Omental fat pad (tissue), 4 donors: ENCODE measurements at places on chromosomes 2 and 18. TPM values are rescaled to one million over a fixed set of nuclear protein-coding genes. Genes with fewer than 3 reads are reported as not detected.

DOK6 gene
- total RNA-seq: 0.96 TPM

GRCh38 chr2:215028231-215028630, 110.2 kb downstream of the ABCA12 start:
- DNase-seq: no peak

DNA sequence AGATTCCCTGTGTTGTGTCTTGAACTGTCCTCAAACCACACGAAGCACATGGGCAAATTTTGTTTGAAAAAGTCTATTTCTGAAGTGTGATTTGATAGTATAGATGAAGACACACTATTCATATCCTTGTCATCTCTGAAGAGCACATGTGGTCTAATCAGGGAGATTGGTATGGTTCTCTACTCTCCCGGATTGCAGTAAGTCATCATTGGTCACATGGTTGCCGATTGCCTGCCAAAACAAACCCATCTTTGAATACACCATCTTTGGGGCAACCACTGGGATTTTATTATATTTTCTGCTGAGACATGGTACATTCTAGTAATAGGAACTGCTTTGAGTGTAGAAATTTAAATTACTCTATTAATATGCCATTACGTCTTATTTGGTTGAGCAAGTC, 186.9 kb downstream of the MYO1B start:
- no peak for DNase-seq

GRCh38 chr2:8480915-8481314, 200.9 kb upstream of the ID2 start:
- no peak for DNase-seq

DNA sequence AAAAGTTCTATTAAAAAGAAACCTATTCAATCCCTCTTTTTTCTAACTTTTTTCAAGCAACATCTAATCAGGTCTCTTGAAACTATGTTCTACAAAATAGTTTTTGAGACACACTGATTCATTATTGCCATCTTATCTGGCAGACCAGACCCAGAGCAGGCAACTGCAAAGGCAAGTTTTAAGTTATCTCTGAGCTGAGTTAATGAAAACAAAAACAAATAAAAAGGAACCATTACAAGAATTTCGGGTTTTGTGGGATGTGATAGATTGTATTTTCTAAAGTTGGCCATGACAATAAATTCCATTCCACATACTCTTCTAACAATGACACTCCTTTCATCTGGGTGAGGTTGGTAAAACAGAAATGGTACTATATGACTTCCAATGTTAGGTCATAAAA, 15.2 kb upstream of the TWSG1 start:
- no peak for DNase-seq

DNA sequence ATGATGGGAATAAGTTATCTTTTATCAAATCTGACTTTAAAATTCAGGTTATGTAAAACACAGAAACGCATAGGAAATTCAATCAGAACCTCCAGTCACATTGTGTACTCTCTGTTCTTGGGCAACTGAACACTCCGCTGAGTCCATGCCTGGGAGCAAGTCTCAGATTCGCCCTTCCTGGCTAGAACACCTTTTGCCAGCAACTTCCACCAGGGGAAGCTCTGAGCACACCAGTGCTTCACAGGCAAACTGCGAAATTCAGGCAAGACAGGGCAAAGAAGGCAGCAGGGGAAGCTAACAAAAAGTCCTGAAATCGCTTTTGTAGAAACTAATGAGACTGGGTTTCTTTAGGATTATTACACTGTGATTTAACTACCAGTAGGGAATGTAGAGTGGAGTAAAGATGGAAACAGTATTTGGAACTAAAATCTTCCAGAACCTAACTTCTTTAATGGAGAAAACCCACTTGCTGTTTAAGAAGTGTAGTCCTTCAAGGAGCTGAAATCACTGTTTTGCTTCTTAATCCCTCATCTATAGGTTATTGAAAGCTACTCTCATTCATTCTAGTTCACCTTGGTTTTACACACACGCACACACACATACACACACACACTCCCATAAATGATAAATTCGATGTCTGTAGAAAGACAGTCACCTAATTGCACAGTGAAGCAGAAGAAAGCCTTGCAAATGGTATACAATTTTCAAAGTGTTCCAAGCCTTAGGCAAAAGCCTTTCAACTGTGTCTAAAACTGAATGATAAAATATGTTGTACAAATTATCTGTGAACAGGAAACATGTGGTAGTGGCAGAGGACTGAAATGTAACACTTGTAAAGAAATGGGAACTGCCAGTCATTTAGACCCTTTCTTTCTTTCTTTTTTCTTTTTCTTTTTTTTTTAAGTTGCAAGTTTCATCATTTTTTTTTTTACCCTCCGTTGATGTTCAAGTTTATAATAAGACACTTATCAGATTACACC, 214.5 kb downstream of the TMEM182 start:
- no peak for DNase-seq

DNA sequence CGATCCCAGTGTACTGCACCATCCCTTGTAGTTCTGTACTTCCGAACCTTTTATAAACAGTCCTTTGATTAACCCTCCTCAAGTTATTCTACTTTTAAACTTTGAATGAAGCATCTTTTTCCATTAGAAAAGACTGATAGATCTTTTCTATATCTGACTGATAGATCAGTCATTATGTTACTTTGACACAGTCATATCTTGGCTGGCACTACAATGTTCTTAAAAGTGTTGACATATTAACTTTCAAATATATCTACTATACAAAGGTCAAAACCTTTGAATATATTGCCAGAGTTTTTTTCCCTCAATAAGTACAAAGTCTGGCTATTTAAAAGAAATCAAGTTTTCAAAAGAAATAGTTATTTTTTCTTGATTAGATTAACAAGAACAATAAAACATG, 35.4 kb upstream of the NABP1 start:
- no peak for DNase-seq
